NCI-H460 (cell line): ENCODE measurements at places on chromosomes 1 and 21. TPM values are rescaled to one million over a fixed set of nuclear protein-coding genes. Genes with fewer than 3 reads are reported as not detected.

The IPO9 gene
- total RNA-seq, result 25.5 and 27.6 TPM in 2 replicates

The TATDN3 gene
- 37.5 and 41.1 TPM in 2 replicates for total RNA-seq

The MTARC1 gene
- 9.4 and 10.9 TPM in 2 replicates for total RNA-seq

The MMEL1 gene
- 0.25 TPM in 1 of 2 replicates, not detected in the other for total RNA-seq

The CCDC30 gene
- total RNA-seq, result 0.09 and 0.84 TPM in 2 replicates

DNA sequence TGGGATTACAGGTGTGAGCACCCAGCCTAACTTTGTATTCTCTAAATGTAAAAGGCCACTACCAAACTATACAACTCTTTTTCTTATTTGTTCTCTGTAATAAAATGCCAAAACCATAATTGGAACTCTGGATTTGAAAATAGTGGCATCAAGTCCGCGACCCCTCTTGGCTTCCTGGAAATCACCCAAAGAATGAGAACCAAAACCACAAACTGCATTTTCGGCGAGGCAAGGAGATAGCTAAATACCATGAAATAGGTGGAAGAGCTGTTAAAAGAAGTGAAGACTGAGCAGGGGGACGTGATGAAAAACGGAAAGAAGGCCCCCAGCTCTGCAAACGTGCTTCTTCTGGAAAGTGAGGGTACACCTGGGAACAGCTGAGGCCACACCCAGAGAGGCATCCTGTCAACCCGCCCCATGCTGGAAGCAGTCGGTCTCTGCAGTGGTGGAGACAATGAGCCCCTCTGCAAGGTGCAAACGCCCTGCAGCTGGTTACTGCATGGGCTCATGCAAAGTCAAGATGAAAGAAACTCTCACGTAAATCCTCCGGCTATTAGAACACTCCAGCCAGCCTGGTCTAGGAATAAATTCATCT lies 22.5 kb downstream of the VPS26C start:
- DNase-seq, result no peak

DNA sequence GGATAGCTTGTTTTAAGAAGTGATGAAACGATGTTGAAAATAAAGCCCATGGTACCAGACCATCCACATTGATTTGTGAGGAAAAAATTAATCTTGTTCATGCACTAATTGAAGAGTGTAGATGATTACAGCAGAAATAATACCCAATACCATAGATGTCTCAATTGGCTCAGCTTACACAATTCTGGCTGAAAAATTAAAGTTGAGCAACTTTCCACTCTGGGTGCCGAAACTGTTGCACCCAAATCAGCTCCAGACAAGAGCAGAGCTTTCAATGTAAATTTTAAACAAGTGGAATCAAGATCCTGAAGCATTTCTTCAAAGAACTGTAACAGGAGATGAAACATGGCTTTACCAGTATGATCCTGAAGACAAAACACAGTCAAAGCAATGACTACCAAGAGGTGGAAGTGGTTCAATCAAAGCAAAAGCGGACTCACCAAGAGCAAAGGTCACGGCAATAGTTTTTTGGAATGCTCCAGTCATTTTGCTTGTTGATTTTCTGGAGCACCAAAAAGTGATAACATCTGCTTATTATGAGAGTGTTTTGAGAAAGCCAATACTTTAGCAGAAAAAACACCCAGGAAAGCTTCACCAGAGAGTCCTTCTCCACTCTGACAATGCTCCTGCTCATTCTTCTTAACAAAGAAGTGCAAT lies 16.1 kb upstream of the KCNA3 start:
- no peak for DNase-seq

- no peak for DNase-seq
Observed at GRCh38 chr1:100583827-100584226, 45.9 kb downstream of the GPR88 start.

DNA sequence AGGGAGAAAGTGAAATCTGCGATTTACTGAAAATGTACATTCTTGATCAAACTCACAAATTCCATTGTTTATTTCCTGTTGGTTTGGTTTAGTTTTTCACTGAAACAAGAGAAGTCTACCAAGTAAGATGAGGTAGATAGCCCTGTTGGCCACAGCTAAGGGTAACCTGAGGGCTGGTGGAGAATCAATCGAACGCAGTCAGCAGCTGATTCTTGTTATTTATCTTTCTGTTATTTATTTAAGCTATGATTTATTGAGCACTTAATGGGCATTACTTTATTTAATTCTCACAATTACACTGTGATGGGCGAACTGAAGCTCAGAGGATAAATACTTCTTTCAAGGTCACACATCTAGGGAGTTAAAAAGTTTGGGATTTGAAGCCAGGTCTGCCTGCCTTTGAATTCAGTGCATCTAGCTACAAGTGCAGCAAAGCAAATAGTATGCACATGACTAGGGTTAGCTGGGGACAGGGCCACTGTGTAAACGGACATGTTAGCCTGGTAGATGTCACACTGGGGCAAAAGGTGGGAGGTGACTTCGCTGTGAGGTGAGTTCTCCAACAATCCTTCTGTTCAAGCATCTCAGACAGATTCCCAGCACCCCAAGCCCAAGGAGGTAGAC lies 106.5 kb upstream of the GADD45A start:
- no peak for DNase-seq

- no peak for DNase-seq
Observed at GRCh38 chr1:159943278-159943640, 2.2 kb downstream of the IGSF9 start.

- no peak for DNase-seq
Observed at GRCh38 chr1:74505928-74506710, 6.3 kb downstream of the LRRC53 start.

DNA sequence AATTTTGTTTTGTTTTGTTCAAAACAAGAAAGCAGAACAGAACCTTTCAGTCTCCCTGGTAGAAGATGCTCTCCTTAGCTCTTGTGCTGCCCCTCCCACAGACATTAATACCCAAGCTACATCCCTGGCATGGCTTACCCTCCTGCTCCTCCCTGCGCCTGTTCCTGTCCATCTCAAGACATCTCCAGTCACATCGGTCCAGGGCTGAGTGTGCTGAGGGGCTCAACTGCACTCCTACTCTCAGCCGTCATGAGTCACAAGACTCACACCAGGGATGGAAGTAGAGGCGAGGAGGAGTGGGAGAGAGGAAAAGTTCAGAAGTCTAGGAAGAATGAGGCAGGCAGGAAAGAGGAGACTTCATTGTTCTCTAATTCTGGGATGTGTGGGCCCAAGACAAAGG lies 9.2 kb upstream of the TACSTD2 start:
- DNase-seq, result no peak

DNA sequence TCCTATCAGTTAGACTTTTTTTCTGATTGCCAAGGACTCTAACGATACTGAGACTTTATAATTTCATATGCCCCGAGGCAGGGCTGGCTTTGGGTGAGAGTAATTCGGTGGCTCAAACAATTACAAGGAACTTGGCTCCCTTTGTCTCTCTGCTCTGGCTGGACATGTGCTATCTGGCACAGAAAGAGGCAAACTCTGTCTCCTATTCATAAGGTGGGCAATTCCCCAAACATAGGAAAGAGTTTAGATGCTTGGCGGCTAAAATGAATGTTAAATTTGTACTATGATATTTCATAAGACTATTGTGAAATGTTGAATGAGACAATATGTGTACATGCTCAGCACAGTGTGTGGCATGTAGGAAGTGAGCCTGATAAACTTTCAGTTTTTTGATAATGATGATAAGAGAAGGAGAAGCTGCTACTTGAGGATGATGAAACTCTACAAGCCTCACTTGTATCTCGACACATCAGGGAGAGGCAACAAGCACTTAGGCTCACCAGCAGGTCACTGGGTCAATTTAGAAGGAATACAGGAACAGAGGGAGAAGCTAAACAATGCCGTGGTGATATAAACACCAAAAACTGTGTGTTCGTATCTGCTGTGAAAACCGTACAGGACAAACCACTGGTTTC lies 12.6 kb upstream of the NTPCR start:
- no peak for DNase-seq

- DNase-seq, result no peak
Observed at GRCh38 chr1:213613549-213613948, 374.2 kb upstream of the PROX1 start.
